ENCODE measurements at places on chromosomes 2 and 18.

DNA sequence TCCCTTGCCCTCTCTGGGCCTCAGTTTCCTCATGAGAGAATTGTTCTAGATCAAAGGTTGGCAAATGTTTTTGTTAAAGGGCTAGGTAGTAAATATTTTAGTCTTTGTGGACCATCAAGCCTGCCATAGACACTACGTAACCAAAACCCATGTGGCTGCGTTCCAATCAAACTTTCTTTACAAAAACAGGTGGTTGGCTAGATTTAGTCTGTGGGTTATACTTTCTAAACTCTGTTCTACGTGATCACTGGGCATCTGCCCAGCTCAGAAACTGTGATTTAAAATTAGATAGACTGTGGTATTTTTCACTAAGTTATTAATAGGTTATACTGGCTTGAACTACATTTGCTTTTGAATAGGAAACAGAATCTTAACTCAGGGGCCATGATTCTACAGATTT lies 149.8 kb upstream of the DCC start:
- no peak for DNase-seq

DNA sequence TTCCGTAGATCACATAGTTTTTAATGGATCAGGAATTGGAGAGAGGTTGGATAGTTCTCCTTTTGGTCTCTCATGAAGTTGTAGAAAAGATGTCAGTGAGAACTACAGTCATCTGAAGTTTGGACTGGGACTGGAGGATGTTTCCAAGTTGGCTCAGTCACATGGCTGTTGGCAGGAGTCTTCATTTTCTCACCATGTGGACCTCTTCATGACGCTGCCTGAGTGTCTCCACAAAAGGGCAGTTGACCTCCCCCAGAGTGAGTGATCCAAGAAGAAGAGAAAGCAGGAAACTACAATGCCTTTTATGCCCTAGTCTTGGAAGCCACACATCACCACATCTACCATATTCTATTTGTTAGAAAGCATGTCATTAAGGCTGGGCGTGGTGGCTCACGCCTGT lies 171.7 kb downstream of the EPHA4 start:
- no peak for DNase-seq

DNA sequence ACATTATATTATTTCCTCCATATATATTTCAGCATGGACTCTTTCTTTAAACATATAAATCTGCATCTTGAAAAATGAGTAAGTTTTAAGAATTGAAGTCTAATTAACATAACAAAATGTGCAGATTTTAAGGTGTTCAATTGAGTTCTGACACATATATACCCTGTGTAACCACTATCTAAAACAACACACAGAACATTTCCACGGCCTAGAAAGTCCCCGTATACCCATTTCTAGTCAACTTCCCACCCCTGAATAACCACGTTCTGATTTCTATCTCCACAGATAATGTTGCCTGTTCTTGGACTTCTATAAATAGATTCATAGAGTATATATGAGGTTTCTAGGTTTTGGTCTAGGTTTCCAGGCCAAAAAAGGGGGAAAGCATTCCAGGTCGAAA lies 87.5 kb downstream of the AAK1 start:
- no peak for DNase-seq

GRCh38 chr18:25100418-25100817 lies 251.5 kb downstream of the ZNF521 start:
- DNase-seq: no peak

DNA sequence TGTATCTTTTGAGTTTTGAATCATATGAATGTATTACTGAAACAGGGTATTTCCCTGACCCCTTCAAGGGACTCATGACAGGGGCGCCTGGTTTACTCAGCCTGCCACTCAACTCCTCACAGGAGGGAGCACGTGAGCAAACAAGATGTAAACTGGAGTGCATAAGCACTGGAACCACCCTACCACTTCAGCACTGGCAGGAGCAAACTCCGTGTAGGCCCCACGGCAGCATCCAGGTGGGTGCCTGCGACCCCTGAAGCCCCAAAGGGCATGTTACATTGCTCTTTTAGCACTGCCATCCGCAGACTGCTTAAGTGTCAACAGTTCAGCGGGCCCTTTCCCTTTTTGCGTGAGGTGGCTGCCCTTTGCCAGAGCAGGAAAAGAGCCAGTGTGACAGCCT lies 8.2 kb upstream of the DAPL1 start:
- no peak for DNase-seq

- no peak for DNase-seq
These were observed 12.4 kb downstream of the YWHAQ start for GRCh38 chr2:9618410-9618809.

DNA sequence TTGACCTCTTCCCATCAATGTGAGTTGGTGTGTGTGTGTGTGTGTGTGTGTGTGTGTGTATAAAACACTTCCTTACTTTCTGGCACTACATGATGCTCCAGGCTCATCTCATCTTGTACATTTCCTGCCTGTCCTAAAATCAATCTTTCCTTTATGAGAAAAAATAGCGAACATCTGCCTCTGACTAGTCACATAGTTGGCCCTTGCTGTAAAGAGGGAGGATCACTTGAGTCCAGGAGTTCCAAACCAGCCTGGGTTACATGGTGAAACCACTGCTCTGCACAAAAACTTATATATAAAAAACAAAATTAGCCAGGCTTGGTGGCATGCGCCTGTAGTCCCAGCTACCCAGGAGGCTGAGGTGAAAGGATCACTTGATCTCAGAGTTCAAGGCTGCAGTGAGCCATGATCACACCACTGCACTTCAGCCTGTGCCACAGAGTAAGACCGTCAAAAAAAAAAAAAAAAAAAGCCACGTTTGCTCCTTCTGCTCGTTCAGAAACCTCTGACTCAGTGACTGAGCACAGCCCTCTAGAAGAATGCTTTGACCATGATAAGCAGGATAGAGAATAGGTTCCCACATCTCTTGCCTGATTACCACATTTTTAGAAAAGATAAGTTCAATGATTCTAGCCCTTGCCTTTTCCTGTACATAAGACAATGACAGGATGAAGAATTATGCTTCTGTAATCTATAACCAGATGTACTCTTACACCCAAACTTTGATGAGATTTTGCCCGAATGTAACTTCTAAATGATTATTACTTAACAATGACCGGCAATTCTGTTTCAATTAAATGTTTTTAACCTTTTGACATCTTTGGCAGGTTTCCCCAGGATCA lies 45.2 kb upstream of the ST3GAL5 start:
- DNase-seq: peak; percentile 70

- no peak for DNase-seq
These were observed 3.2 kb downstream of the CYP27A1 start for GRCh38 chr2:218785103-218785502.

DNA sequence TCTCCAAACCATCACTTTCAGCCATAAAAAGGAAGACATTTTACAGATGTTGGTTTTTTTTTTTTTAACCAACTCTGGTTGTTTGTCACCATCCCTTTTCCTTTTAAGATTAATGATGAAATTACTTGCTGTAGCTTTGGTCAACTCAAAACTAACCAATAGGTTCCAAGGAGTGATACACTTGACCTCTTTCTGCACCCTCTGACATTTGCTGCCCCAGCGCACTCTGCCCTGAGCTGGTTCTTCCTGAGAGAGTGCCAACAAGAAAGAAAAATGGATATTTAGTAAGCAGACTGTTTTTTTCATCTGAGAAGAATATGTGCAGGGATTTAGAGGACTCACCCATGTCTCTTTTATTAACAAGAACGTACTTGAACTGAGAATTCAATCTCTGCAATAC lies 520.0 kb downstream of the TXNL1 start:
- no peak for DNase-seq

DNA sequence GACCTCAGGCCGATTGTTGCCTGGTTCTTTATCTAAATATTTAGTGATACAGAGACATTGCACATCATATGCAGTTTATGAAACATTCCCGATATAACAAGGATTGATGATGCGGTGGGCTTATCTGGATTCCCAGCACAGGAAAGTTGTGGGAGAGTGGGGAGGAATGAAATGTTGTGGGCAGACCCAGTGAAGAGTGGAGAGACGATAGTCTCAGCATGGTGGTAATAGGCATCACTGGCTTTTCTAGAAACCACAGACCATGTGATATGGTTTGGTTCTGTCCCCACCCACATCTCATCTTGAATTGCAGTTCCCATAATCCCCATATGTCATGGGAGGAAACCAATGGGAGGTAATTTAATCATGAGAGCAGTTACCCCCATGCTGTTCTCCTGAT lies 34.8 kb upstream of the RND3 start:
- no peak for DNase-seq

DNA sequence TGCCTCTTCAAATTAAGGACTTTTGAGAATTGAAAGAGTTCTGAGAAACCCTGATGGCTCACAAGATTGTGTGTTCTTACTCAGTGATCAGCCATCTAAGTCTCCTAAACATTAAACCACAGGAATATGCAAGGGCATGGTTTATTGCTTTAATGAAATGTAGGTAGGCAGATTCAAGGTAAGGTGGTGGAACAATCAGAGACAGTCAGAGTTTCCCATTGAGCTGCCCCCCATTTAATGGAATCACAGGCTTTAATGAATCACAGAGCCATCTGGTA lies 107.8 kb upstream of the LRATD1 start:
- DNase-seq: no peak

DNA sequence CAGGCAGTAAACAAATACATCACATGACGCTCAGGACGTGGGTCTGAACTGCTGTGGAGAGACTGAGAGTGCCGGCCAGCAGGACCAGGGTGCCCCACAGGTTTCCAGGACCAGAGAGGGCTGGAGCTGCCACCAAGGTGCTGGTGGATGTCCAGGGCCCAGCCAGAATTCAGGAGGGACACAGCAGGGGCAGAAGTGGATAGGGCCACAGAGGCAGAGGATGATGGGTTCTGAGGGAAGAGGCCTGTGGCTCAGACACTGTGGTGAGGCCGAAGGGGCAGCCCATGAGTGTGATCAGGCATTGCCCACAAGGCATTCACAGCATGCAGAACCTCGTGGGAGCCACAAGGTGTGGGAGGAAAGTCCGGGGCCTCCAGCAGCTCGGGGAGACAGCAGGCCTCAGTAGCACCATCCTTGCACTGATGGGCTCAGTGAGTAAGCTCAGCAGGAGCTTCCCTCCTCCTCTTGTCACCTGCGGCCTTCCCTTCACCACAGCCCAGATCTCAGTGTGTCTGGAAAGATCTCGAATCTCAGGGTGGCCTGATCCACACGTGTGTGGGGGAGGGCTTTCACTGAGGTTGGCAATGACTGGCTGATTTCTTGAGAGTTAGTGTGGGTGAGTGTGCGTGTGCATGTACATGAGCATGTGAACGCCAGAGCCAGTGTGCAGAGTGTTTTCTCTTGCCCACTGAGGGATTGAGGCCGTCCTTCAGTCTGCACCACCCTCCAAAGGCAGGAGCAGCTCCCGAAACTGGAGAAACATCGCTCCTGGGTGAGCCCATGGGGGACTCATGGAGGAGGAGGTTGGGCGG lies 181.8 kb upstream of the RAB6C start:
- no peak for DNase-seq

GRCh38 chr2:43592443-43592842 lies 3.4 kb downstream of the THADA start:
- DNase-seq: peak; percentile 9

DNA sequence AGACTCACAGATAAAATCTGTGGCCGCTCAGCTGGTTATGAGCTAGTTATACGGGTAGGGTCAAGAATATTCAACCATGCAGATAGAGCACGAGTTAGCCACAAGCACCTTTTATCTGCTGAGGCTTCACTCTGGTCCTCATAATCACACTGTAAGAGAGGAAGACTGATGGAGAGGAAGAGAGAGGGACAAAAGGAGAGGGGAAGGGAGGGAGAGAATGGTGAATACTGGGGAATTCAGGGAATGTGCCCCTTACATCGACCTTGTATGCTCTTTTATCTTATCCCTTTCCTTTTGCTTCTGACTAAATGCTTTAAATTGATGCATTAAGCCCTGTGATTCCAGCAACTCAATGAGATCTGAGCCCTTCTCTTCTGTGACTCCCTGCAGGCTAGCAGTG lies 333.1 kb downstream of the DSEL start:
- DNase-seq: no peak

- no peak for DNase-seq
These were observed 403.3 kb upstream of the FANCL start for GRCh38 chr2:58644451-58644850.

DNA sequence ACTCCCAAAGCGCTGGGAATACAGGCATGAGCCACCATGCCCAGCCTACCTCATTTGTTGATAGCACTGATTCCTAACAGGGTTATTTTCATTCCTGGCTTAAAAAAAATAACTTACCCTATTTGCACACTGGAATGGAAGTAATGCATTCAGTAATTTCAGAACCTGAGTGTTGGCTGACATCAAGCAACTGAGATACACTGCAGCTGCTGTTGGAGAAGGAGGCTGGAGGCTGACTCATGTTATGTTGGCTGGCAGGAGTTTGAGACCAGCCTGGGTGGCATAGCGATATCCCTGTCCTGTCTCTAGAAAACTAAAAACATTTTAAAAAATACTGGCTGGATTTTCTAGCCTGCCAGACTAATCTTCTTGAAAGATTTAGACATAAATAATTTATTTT lies 385.1 kb upstream of the MEX3C start:
- DNase-seq: no peak
